ENCODE measurements at places on chromosomes 11 and 22.

GRCh38 chr11:87125257-87125656 lies 87.5 kb downstream of the TMEM135 start:
- no peaks in the 10 kb centered on the region for H3K27me3 ChIP-seq
- peaks cover 23% of the 10 kb centered on the region for H3K4me1 ChIP-seq
- H3K36me3 ChIP-seq: no peaks in the 10 kb centered on the region
- no peak overlapping the region for H3K4me3 ChIP-seq

- H3K4me3 ChIP-seq: peak overlapping the region; percentile 4
- H3K4me1 ChIP-seq: no peaks in the 10 kb centered on the region
- no peak for DNase-seq
- H3K27me3 ChIP-seq: no peaks in the 10 kb centered on the region
- no peak overlapping the region for H3K27ac ChIP-seq
These were observed 285.9 kb downstream of the NTM start for GRCh38 chr11:131656179-131656838.

DNA sequence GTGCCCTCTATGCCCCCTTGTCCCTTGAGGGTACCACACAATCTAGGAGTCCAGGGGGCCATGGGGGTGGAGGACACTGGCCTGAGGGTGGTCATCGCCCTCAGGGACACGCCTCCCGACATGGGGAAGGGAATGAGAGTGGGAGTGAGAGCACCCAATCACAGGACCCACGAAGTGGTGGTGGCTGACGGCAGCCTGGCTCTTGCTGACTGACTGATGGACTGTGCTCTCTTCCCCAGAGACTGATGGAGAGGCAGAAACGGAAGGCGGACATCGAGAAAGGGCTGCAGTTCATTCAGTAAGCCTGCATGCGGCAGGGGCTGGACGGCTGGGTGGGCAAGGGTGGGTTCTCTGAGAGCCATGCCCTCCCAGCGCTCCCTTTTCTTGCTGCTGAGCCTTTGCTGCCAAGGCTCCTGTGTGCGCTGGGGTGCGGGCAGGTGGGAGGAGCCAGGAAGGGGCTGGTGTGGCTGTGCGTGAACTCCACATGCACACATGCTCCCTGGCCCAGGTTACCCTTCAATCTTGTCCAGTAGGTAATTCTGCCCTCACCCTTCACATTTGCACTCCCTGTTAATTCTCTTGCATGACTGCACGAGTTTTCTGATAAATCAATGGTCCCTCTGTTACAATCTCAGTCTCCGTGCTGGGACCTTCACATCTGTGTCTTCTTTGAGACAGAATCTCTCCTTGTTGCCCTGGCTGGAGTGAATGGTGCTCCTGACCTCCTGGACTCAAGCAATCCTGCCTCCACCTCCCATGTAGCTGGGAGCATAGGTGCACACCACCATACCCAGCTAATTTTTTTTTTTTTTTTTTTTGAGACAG lies 19.3 kb downstream of the ZC3H7B start:
- peaks cover 7% of the 10 kb centered on the region for H3K4me1 ChIP-seq
- no peak for DNase-seq
- no peak overlapping the region for H3K4me3 ChIP-seq
- H3K27ac ChIP-seq: no peak overlapping the region

- no peak overlapping the region for H3K4me3 ChIP-seq
- peaks cover 3% of the 10 kb centered on the region for H3K27me3 ChIP-seq
- H3K4me1 ChIP-seq: peaks cover 28% of the 10 kb centered on the region
- DNase-seq: peak; percentile 39
These were observed 4.0 kb downstream of the DAGLA start for GRCh38 chr11:61683961-61684869.

- peak overlapping the region; percentile 95 for H3K4me3 ChIP-seq
- peaks cover 13% of the 10 kb centered on the region for H3K27me3 ChIP-seq
- peaks cover 89% of the 10 kb centered on the region for H3K4me1 ChIP-seq
- H3K27ac ChIP-seq: peak overlapping the region; percentile 10
- no peak for DNase-seq
These were observed 2.4 kb downstream of the VPS26B start for GRCh38 chr11:134226806-134227325.

DNA sequence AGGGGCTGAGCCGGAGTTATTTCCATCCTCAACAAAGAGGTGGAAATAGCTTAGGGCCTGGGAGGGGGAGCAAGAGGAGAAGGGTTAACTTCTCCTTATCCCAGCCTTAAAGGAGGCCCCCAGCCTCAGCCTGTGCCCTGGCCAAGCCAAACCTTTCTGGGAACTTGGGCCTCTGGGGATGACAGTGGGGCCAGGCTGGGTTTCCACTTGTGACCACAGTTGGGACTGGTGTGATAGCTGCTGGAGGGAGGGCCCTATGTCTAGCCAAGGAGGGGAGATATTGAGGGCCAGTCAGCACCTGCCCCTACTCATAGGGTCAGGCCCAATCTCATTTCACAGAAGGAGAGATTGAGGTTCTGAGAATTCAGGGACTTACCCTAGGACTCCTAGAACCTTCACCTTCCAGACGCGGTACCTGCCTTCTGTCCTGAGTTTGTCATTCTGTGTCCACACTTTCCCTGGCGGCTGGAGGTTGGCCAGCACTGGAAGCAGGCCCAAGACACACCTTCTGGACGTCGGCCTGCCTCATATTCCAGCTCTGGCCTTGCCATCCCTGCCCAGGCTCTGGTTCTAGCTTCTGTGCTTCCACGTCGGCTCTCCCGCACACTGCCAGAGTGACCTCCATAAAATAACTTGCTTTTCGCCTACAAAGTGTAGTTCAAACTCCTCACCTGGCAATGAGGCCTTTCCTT lies 3.1 kb downstream of the RELT start:
- H3K27me3 ChIP-seq: peaks cover 53% of the 10 kb centered on the region
- no peak for DNase-seq
- peak overlapping the region; percentile 38 for H3K4me3 ChIP-seq
- H3K4me1 ChIP-seq: peaks cover 24% of the 10 kb centered on the region
- H3K27ac ChIP-seq: peak overlapping the region; percentile 96
